Activated CD4-positive, alpha-beta T cell treated with anti-CD3 and anti-CD28 coated beads for 36 hours (primary cell): ENCODE measurements at places on chromosomes 3 and 15. TPM values are rescaled to one million over a fixed set of nuclear protein-coding genes. Genes with fewer than 3 reads are reported as not detected.

GRCh38 chr3:191244242-191244867 lies 45.3 kb downstream of the OSTN start:
- peaks cover 13% of the 10 kb centered on the region for H3K4me1 ChIP-seq
- H3K4me3 ChIP-seq = no peak overlapping the region
- no peak overlapping the region for H3K27ac ChIP-seq
- peaks cover 1% of the 10 kb centered on the region for H3K27me3 ChIP-seq

- H3K27ac ChIP-seq = no peak overlapping the region
- H3K4me1 ChIP-seq = no peaks in the 10 kb centered on the region
- no peaks in the 10 kb centered on the region for H3K36me3 ChIP-seq
- H3K4me3 ChIP-seq = no peak overlapping the region
- no peak for DNase-seq
These were observed 171.8 kb upstream of the CDIN1 start for GRCh38 chr15:36407647-36408046.

DNA sequence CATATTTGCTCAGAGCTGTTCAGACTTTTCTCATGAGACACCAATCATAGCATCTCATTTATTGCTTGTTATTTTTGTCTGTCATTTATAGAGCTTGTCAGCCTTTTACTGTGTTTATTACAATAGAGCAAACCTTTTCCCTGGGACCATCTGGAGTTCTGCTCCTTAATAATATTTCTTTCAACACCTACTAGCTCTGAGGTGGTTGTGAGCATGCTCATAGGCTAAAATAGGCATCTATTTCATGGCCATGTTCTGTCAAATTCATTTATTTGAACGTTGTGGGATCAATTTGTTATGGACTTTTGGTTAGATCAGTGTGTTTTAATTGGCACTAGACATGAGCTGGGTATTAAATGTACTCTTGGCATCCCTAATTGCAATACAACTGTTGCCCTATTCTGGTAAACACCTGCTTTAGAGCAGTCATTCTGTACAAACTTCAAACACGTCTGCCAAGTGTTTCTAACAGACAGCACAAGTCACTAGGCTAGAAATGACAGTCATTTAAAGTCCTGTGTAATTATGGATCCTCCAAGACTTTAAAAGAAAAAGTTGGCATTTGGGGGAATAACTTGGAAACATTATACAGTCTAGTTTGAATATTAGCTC lies 766.3 kb downstream of the ZNF385D start:
- H3K4me1 ChIP-seq = no peaks in the 10 kb centered on the region
- DNase-seq = no peak
- H3K27ac ChIP-seq = no peak overlapping the region
- H3K27me3 ChIP-seq = no peaks in the 10 kb centered on the region
- no peak overlapping the region for H3K4me3 ChIP-seq
- no peaks in the 10 kb centered on the region for H3K36me3 ChIP-seq

DNA sequence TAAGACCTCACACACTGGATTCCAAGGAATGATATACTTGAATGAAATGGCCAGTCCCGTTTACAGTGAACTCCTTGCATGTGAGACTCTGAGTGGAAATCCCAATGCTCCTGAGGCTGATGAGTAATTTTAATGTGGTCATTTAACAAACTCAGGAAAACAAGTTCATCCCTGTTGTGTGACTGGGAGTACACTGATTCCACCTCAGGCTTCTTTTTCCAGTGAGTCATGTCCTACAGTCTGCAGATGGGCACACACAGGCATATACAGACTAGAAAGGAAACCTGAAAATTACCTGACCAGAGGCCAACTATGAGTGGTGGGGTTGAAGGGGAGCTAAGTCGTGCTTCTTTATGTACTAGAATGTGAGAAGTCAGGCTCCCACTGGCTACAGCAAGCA lies 5.8 kb downstream of the SQOR start:
- H3K36me3 ChIP-seq = peaks cover 55% of the 10 kb centered on the region
- peak overlapping the region; percentile 95 for H3K27ac ChIP-seq
- DNase-seq = no peak
- H3K27me3 ChIP-seq = no peaks in the 10 kb centered on the region
- no peak overlapping the region for H3K4me3 ChIP-seq
- peaks cover 86% of the 10 kb centered on the region for H3K4me1 ChIP-seq

DNA sequence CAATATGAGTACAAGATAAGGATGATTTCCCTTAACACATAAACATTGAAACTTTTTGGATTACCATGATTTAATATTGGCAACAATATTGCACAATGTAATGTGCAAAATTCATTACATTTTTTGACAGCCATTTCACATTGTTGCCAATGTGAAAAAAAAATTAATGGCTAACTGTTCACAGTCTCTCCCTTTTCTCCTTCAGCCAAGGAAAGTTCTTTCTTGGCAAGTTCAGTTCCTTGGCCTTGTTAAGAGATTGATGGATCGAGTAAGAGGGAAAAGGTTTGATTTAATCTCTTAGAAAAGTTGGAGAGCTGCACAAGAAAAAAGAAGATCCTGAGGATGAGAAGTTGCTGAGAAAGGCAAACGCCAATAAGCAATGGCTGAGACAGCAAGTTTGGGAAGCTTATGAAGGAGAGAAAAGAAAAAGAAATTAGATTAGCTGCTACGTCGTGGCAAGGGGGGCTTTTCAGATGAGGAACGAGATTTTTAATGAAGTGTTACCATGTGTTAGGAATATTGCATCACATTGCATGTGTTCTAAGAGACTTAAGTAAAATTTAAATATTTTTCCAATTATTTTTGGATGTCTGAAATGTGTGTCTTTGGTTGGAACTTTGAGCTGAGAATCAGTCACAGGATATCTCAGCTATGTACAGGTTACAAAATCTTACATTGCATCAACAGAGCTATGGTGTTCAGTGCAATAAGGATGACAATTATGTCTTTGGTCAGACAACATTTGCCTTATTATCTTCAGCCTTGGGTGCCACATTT lies 61.4 kb upstream of the ZNF280D start:
- no peak overlapping the region for H3K4me3 ChIP-seq
- peaks cover 2% of the 10 kb centered on the region for H3K4me1 ChIP-seq
- no peak for DNase-seq
- H3K27me3 ChIP-seq = peaks cover 3% of the 10 kb centered on the region

- H3K4me3 ChIP-seq = peak overlapping the region; percentile 72
- peaks cover 14% of the 10 kb centered on the region for H3K36me3 ChIP-seq
These were observed 6.3 kb upstream of the PKM start for GRCh38 chr15:72237029-72237852.

DNA sequence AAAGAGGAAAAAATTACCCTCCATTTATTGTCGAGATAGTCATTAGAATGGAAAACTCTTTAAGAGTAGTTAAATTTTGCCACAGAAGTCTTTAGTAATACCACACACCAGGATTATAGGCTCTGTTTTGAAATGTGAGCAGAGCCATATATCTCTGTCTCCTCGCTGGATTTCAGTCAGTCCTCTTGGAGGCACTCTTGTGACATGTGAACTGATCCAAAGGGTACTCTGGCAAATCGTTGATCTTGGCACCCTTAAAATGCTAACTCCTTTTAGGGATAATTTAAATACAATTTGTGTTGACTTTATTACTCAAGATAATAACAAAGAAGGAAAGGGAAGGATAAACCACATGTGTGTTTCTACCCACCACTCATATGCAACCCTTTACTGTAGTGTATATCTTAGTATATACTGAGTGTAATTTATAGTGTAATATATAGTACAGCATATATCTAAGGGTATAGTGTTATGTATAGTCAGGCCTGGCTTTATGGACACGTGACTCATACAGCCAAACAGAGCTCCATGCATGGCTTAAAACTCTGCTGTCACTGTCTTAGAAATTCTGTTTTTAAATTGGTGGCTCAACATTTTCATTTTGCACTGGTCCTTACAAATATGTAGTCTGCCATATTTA lies 12.3 kb upstream of the KPNA4 start:
- H3K4me1 ChIP-seq = no peaks in the 10 kb centered on the region
- DNase-seq = no peak
- no peak overlapping the region for H3K27ac ChIP-seq
- peaks cover 2% of the 10 kb centered on the region for H3K36me3 ChIP-seq

GRCh38 chr3:66372681-66373350 lies 128.0 kb downstream of the LRIG1 start:
- no peaks in the 10 kb centered on the region for H3K27me3 ChIP-seq
- H3K36me3 ChIP-seq = peaks cover 40% of the 10 kb centered on the region
- no peak overlapping the region for H3K27ac ChIP-seq

DNA sequence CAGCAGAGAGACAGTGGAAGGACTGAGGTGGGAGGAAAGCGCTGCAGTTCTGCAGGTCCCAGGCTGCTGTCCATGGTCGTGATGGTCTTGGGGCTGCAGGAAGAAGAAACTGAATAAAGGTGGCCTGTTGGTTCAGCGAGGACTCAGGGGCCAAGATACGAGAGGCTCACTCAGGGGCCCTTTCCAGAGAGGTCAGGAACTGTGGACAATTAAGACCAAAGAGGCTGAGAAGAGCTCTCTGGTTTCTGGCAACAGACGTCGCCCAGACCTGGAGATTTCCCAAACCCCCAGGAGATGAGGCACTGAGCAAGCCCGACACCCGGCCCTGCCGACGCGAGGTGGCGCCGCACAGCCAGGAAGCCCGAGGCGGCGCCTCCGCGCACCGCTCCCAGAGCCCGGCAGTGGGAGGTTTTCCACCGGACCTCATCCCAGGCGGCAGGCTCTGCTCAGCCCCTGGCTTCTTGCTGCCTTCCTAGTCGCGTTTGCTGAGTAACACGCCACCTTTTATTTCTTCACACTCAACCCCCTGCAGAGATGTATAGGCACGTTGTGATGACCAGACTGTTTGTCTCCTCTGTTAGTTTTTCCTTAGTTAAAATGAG lies 56.4 kb upstream of the ARRDC4 start:
- H3K4me1 ChIP-seq = peaks cover 2% of the 10 kb centered on the region
- H3K27me3 ChIP-seq = peaks cover 28% of the 10 kb centered on the region
- no peaks in the 10 kb centered on the region for H3K36me3 ChIP-seq
- H3K4me3 ChIP-seq = no peak overlapping the region
- peak; percentile 64 for DNase-seq

DNA sequence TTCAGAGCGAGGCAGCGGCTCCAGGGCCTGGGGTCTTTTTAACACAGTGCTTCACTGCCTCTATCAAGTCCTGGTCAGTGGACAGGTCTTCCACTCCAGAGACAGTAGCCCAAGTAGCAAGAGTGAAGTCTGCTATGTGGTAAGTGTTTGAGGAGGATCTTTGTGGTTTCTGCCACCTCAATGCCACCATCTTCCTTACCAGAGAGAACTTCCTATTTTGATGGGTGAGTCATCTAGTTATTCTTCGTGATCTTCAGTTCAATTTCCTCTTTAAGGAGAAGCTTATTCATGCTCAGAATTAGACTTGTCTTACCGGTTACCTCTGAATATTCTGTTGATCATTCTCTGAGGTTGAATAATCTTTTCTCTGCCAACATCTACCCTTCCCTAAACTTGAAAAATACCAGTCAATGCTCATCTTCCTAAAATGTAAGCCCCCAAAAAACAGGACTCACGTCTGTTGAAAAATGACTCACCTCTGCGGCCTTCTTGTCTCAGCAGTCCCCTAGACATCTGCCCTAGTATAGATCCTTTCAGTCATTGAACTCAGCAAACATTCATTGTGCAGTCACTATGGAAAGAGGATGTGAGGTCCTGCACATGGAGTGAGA lies 32.2 kb upstream of the BCL6 start:
- peaks cover 38% of the 10 kb centered on the region for H3K4me1 ChIP-seq
- H3K4me3 ChIP-seq = peak overlapping the region; percentile 27
- H3K27me3 ChIP-seq = peaks cover 11% of the 10 kb centered on the region

DNA sequence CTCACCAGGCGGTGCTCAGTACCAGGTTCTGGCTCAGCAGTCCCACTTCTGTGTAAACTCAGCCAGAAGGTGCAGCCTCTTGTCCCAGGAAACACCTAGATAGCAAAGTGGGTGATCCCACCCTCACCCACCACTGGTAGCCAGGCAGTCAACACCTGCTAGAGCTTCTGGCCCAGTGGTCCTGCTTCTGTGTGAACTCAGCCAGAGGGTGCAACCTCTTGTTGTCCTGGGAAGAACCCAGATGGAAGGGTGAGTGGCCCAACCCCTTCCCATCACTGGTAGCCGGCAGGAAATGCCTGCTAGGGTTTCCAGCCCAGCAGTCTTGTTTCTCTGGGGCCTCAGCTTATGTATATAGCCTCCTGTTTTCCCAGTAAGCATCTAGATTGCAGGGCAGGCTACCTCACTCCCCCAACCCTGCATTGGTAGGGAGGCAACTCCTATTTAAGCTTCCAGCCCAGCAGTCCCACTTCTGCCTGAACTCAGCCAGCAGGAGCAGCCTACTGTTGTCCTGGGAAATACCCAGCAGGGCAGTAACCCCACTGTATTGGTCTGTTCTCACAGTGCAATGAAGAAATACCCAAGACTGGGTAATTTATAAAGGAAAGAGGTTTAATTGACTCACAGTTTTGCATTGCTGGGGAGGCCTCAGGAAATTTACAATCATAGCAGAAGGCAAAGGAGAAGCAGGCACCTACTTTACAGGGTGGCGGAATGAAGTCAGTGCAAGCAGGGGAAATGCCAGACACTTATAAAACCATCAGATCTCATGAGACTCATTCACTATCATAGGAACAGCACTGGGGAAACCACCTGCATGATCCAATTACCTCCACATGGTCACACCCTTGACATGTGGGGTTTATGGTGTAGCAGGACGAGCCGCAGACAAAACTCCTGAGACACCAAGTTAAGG lies 110.6 kb downstream of the DTWD1 start:
- no peak overlapping the region for H3K27ac ChIP-seq
- H3K4me1 ChIP-seq = no peaks in the 10 kb centered on the region
- H3K4me3 ChIP-seq = no peak overlapping the region
- H3K36me3 ChIP-seq = no peaks in the 10 kb centered on the region

ADAMTS7 gene
- 0.23 TPM for total RNA-seq

GRIP2 gene
- not detected for total RNA-seq

C3orf20 gene
- total RNA-seq = not detected

PLA2G4D gene
- not detected for total RNA-seq

GRAMD2A gene
- total RNA-seq = not detected
